ENCODE measurements at places on chromosomes 4 and X.

DNA sequence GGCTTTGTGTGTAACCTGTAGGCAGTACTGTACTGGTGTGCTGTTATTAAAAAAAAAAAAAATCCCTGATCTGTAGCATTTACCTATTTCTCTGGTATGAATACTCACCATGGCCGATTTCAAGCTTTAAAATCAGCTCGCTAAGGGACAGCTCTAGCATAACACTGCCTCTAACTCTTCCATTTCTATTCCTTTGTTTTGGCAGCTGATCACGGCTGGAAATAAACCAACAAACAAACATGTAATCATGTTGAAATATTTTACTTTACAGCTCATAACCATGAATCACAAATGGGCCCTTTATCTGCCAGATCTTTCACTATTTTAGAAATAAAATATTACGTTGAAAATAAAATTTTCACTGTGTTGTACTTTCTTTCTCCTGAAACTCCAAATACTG is 60.5 kb upstream of the IL15 start:
- DNase-seq, result no peak

GRCh38 chr4:123555233-123555806 is 158.7 kb downstream of the SPRY1 start:
- no peak for DNase-seq

DNA sequence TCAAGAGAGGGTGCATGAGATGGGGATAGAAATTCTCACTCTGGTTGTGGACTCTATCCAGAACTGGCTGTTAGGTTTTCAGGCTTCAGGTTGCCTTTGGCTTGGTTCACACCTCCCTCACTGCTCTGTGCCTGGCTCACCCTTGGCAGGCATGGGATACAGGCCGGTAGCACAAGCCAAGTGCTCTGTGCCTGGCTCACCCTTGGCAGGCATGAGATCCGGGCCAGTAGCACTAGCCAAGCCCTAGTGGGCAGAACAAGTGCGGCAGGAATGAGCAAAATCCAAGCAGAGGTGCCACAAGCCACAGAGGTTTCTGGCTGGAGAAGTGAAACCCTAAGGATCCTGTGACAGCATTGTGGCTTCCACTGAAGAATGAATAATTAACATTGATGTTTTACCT is 1642.3 kb downstream of the C4orf33 start:
- no peak for DNase-seq

DNA sequence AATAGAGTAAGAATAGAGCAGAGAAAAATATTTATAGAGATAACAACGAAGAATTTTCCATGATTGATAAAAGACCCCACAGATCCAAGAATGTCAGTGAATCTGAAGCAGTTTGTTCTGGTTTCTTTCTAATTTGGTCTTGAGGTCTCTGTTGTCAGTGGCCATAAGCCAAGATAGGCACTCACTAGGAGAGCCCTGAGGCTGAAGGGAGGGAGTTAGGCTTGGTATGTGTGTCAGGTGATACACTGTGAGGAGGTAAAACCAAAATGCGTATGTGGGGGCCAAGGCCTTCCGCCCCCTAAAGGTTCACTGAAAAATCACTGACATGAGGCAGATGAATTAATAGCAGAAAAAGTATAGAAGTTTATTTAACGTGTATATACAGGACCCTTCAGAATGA is 382.3 kb upstream of the HTR2C start:
- no peak for DNase-seq

Measured in T-helper 17 cell (primary cell).